ENCODE measurements at places on chromosomes 3 and 15.

- DNase-seq: no peak
Measured at GRCh38 chr3:85474241-85474640, 515.5 kb downstream of the CADM2 start.

DNA sequence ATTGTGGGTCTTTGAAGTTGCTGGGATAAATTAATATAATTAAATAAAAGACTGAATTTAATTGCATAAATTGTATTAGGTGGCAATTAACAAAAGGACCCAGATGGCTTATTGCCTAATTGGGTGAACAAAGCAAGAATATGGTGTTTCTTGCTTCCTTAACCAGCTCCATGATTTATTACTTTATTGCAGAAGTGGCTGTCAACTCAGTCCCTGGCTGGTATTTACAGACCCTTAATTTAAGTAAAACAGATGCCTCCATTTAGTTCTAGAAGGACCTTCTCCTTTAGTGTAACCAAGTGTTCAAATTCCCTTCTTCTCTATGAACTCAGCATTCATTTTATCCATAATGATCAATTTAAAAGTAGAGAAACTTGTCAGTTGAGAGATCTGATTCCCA, 35.1 kb downstream of the DPH3 start:
- no peak for DNase-seq

- no peak for DNase-seq
Measured at GRCh38 chr15:62173215-62173614, 8.1 kb upstream of the C2CD4B start.

GRCh38 chr15:99248000-99248715, 1.2 kb downstream of the TTC23 start:
- DNase-seq: no peak

DNA sequence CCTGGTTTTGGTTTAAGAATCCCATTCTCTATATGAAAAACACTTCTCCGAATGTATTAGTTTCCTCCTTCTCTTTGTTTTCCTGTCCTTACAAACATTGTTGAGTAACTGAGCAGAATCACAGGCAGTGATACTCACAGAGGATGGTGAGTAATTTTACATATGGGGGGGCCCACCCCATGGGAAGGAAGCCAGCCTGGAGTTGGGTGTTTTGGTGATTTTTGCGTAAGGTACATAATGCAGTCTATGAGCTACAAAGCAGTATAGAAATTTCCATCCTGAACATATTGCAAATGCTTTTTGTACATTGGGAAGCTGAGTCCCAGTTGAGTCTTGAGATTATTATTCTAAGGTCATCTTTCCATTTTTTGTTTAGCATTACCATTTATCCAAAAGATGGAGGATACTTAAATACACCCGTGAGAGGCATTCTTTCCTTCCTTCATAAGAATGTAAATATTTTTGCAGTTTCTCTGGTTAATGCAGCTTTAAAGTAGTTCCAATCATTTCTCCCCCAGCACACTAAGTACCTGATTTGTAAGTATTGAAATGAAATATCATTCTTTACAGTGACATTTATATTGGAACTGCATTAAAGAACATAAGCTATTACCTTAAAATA, 476.8 kb downstream of the AGBL1 start:
- DNase-seq: no peak

Data from AG08395 (cell line).